ENCODE measurements at places on chromosomes 4 and X.

GRCh38 chrX:115251458-115252233 lies 17.8 kb upstream of the LRCH2 start:
- DNase-seq, result no peak

- DNase-seq, result peak; percentile 66
Observed at GRCh38 chr4:10180927-10181744, 64.5 kb upstream of the WDR1 start.

- no peak for DNase-seq
Observed at GRCh38 chr4:166045457-166045856, 172.4 kb downstream of the TLL1 start.

GRCh38 chr4:115664285-115664684 lies 550.9 kb upstream of the NDST4 start:
- DNase-seq, result no peak

DNA sequence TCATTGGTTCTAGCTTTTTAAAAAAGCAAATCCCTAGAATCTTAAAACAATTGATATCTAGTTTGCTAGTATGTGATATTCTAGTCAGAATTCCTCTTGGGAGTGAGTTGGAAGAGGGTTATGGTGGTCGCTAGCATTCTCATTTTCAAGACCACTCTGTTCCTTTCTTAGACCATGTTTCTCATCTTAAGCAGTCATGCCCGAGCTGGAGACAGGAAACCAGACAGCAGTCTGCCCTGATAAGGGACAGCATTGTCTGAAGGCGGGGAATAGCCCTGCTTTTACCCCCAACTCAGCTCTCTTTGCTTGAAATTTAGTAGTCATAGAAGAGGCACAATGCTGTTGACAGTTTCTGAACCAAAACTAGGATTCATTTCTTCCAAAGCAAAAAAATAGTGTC lies 5.2 kb downstream of the KLF3 start:
- DNase-seq, result no peak

DNA sequence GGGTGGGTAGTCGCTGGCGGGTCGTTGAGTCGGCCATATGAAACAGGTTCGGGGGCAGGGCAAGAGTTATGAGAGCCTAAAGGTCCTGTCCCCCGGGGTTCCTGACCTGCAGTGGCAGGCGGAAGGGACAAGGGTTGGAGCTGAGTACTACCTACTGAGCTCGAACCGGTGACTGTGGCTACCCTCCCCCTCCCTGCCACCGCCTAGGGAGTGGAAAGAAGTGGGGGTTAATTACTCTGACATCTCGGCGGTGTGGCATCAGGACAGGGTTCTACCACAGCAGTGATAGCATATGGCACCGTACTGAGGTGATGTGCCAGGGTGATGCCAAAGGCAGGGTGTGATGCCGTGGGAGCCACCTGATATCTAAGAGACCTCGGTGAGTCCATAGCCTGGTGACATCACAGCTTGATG lies 307 bp downstream of the ATG4A start:
- DNase-seq, result no peak

DNA sequence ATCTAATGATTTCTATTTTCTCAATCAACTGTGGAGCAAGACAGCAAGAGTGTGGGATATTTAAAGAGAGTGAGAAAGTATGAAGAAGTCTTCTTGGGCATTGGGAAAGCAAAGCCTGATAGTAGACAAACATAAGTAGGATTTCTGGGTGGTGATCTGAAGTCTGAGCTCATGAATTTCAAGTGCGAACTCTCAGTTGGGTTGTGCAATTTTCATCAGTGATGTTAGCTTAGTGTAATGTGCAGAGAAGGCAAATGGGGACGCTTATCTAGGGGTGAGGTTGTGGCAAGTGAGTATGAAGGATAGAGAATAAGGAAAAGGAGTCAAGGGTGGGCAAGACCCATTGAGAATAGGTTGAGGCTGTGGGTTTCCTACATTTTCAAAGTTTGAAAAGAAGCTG lies 23.7 kb downstream of the VGLL1 start:
- no peak for DNase-seq

- no peak for DNase-seq
Observed at GRCh38 chr4:189858435-189858834, 82.2 kb upstream of the FRG1 start.
